ENCODE measurements at places on chromosomes 2 and 18.

DNA sequence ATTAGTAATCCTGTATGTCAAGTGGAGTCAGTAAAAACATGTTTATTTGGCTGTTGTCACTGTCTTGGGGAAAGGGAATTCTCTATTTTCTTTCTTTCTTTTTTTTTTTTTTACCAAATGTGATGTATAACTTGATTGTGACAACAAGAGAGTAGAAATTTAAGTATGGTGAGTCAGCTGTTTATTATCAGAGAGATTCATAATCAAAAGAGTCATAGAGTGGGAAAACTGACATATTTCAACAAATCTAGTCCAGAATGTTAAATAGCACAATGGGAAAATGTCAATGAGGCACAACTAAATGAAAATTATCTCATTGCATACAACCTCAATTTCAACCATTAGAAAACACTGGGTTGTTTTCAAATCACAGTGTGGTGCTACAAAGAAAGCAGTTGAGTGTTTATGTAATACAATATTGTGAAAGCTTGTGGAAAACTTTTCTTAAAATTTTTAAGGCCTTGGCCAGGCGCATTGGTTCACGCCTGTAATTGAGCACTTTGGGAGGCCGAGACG, 111.9 kb upstream of the DTNA start:
- no peak for DNase-seq

DNA sequence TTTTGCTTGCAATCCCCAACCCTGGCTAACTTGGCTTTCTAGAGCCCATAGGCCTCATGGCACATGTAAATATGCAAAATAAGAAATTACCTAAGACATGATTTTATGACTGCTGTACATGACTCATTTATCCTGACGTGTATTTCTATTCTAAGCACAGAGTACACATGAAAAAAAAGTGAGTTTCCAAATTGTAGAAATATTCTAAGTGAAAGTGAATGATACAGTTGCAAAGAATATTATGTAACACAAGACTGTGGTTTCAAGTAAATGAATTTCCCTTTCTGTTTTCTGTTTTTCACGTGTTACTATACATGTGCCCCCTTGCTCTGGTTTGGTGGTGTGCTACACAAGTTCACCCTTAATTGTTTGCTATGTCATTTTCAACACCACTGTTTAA, 162.4 kb downstream of the LRP1B start:
- DNase-seq = no peak

GRCh38 chr2:100321179-100321865, 979 bp downstream of the LONRF2 start:
- DNase-seq = peak; percentile 18

- no peak for DNase-seq
Observed at GRCh38 chr2:102438111-102438510, 15.2 kb downstream of the IL18RAP start.

DNA sequence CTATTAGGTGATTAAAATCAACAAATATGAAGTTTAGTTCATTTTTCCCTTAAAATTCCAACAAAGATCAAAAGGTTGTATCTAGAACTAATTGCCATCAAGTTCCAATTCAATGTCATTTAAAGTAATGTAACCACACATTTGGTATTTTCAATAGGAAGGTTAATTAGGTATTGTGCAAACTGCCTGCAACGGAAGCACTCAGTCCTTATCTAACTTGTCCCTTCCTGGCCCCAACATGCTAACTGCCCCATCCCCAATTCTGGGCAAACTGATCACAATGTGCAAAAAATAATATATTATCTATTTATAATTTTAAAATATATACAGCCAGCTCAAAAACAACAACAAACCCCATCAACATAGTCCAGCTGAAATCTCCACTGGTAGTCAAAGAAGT, 33.2 kb downstream of the VIL1 start:
- no peak for DNase-seq

DNA sequence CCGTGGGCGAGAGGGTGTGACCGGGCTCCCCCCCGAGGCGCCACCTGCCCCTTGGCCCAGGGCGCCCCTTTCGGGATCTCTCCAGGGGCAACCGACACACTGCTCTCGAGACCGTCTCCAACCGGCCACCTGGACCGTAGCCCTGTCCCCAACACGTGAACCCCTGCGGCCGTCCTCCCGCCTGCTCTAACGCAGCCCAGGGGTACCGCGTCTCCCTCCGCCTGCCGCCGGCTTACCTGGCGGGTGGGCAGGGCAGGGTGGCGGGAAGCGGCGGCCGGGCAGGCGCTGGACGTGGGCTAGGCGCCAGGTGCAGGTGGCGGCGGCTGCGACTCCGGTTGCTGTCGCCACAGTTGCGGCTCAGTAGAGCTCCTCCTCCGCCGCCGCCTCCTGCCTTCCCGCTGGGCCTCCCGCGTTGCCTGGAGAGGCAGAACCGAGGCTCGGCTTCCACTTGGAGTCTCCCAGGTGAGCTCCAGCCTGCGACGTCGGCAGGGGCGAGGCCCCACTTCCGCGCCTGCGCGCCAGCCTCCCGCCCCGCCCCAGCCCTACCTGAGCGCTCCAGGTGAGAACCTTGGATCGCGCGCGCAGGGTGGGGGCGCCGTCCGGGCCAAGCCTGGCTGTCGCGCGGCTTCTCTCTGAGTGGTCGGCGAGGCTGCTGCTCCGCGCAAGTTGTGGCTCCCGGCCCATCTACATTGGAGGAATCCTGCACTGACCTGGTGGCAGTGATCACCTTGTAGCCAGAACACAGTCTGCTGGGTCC, at the start of gene GALNT3:
TSS of gene GALNT3 (minus strand) at position 469 of the 757 bp plus-strand sequence. CDS start 23,547 bp downstream, outside the sequence.
- DNase-seq = peak; percentile 43

GRCh38 chr2:9757501-9758264, 85.6 kb upstream of the TAF1B start:
- DNase-seq = no peak

- DNase-seq = no peak
Observed at GRCh38 chr2:223888251-223888650, 50.9 kb upstream of the AP1S3 start.

GRCh38 chr2:11701751-11702301, 31.8 kb upstream of the NTSR2 start:
- DNase-seq = no peak

DNA sequence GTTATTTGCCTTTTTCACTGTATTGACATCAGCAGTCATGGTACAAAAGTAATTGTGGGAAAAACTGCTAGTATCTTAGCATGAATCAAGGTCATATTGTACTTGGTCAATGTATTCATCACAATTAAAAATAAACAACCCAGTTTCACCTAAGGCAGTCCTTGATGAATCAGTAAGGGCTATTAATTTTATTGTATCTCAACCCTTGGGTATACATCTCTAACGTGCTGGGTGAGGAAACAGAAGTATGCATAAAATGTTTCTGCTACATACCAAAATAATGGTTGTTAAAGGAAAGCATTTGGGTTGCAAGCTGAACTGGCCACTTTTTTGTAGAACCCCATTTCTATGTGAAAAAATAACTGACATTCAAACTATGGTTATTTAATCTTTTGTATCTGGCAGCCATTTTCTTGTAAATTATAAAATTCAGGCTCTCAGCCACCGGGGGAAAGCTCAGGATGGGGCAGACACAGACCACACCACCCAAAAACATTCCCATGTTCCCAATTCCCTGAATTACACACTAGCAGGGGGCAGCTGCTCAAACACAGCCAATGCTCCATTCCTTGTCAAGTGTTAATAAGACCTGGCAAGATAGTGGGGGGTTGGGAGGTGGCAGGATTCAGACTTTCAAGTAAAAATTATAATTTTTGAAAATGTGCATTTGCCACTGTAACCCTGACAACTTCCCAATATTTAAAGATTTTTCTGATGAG, 49.3 kb downstream of the OLA1 start:
- no peak for DNase-seq

DNA sequence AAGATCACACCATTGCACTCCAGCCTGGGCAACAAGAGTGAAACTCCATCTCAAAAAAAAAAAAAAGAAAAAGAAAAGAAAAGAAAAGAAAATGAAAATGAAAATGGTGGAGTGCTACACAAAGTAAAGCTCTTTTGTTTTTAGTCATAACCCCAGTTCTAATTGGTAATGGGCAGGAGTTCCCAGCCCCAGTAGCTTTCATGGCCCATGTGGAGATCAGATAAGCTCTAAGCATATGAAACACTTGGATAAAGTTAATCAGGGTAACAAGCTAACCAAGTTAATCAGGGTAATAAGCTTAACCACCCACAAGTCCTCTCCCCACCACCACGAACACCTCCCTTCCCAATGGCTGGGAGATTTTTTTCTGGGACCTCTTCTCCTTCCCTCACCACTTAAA, 240.8 kb downstream of the BCL11A start:
- DNase-seq = no peak

GRCh38 chr2:26610504-26611335, 30.4 kb downstream of the CIB4 start:
- no peak for DNase-seq

- DNase-seq = no peak
Observed at GRCh38 chr2:118122594-118123281, 34.5 kb downstream of the INSIG2 start.

DNA sequence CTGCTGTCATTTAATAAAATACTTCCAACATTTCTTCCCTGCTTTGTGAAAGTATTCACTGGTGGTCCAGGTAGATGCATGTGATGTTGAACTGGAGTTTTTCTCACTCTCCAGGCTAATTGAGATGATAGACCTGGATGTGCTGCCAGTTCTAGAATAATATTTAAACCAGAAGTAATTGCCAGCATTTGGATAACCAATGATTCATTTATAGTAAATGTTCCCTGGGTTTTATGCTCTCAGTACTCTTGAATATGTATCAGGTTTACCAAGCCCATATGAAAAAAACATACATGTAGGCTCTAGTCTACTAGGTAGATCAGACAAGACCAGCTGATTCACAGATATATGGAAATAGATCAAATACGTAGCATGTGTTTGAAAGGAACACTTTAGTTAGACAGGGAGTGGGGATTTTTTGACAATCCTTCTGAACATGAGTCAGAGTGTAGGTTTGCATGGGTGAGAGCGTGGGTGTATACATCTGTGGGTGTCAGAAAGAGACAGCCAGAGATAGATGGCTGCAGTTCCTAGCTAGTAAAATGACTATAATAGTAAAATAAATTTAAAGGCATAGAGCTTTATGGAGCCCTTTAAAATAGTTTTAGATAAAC, 115.1 kb downstream of the NAB1 start:
- DNase-seq = peak; percentile 73

DNA sequence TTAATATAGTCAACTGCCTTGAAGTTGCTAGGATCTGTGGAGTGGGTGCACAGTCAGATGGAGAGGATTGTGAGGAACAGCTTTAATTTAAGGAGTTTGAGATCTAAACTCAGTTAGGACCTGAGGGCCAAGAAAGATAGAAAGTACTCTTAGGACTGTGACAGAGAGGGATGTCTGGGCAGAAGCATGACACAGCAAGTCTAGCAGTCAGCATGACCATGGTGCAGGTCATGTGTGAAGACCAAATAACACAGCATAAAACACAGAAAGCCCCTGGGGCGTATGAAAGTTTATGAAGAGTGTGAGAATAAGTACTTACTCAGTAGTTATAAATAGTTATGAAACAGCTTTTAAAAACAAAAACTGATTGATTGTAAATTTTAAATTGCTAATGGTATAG, 107.2 kb downstream of the GALNT1 start:
- DNase-seq = no peak

DNA sequence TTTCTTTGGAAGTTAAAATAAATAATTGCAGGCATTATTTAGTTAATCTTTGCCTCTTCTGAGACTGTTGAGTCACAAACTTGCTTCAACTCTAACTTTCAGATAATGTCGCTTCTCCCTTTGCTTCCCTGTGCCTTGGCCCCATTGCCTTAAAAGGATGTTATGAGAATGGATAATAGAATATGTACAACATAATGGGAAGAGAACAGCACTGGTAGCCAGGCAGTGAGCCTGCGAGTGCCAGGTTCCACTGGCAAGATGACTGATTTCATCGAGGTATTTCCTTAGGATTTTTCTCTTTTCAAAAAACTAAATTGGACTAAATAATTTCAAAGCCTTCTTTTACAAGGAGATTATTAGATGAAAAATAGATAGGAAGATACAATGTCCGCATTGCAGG, 420.9 kb downstream of the TGIF1 start:
- DNase-seq = no peak

- DNase-seq = no peak
Observed at GRCh38 chr2:236120141-236120601, 48.0 kb downstream of the GBX2 start.

DNA sequence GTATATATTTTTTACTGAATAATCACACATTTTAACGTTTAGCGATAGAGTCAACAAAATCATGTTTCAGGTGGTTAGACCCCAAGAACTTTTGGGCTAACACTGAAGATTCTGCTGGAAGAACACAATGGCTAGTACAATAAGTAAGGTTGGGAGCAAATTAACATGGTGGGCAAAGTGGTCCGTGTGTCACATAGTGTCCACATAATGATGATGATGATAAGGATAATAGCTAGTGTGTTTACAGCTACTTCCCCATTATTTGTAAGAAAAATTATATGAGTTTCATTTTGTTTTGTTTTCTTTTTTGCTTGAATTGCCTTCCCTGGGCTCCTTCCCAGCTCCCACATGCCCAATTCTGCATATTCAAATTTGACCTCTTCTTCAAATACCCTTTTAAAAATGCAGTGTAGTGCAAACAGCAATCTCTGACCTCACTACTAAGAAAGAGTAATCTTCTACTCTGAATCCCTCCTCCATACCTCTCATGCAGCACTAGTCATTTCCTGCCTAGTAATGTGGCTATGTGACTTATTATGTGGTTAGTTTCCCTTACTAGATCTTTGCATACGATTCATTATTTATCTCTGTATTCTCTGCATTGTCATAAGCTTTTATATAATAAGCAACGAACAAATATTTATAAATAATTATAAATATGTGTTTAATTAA, 16.9 kb upstream of the VPS54 start:
- peak; percentile 27 for DNase-seq

- no peak for DNase-seq
Observed at GRCh38 chr2:113088213-113088992, 20.6 kb downstream of the IL1F10 start.

DNA sequence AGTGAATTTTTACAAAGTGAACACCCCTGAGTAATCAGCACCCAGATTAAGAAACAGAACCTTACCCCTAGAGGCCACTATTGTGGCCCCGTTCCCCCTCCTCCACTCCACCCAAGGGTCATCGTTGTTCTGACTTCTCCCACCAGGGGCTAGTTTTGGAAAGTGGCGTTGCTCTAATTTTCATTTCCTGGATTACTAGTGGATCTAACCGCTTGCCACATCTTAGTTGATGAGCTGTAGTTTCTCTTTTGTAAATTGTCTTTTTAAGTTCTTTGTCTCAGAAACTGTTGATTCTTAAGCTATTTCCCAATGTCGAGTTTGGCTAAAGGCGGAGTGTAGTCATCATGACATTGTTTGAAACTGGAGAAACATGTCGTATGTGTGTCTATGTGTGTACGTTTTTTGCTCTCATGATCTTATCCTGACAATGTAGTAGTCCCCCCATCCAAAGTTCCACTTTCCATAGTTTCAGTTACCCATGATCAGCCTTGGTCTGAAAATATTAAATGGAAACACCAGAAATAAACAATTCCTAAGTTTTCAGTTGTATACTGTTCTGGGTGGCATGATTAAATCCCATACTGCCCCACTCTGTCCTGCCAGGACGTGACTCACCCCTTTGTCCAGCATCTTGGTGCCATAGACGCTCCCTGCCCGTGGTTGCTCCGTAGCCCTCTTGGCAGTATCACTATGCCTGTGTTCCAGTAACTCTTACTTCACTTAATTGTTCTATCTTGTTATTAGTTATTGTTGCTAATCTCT, 71.0 kb upstream of the SP3 start:
- DNase-seq = no peak

- DNase-seq = no peak
Observed at GRCh38 chr2:164644036-164644700, 22.9 kb upstream of the GRB14 start.

- DNase-seq = no peak
Observed at GRCh38 chr2:239392072-239392357, 8.8 kb downstream of the HDAC4 start.
